IPS DF 6.9 (cell line): ENCODE measurements at places on chromosomes 2 and 18.
A peak's percentile ranks its signal among the peaks of the same experiment; 100 is the strongest.

DNA sequence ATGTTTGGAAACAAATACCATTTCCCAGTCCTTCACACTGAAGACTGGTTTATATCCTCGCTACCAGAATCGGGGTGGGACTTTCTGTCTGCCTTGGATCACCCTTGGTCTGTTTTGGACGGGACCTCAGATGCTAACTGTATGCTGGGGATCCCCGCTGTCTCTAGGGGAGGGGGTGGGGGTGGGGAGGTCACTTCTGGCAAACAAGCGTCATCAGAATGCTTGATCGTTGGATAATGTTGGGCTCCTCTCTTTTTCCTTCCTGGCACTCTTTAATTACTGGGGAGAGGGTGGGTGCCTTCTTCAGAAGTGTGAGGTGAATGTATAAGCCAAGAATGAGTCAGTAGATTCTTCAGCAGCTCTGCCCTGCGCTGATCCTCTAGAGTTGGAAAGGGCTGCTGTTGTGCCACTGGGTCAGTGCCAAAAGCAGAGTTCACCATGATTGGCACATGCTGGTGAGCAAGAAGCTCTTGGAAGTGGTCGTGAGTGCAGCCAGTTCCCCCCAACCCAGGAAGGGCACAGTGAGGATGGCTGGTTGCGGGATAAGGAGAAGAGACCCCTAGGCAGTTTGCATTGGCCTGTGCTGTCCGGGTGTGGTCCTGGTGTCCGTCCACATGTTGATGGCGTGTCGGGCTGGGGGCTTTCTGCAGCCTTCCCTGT is 32.2 kb downstream of the DGKD start:
- H3K4me1 ChIP-seq = peaks cover 2% of the 10 kb centered on the region
- H3K27me3 ChIP-seq = no peaks in the 10 kb centered on the region
- H3K4me3 ChIP-seq = no peak overlapping the region
- H3K27ac ChIP-seq = no peak overlapping the region
- no peaks in the 10 kb centered on the region for H3K36me3 ChIP-seq

GRCh38 chr2:177084607-177085006 is 128.0 kb upstream of the HNRNPA3 start:
- H3K4me3 ChIP-seq = no peak overlapping the region
- no peaks in the 10 kb centered on the region for H3K36me3 ChIP-seq
- H3K27me3 ChIP-seq = no peaks in the 10 kb centered on the region
- no peaks in the 10 kb centered on the region for H3K4me1 ChIP-seq
- H3K27ac ChIP-seq = no peak overlapping the region
- DNase-seq = no peak

DNA sequence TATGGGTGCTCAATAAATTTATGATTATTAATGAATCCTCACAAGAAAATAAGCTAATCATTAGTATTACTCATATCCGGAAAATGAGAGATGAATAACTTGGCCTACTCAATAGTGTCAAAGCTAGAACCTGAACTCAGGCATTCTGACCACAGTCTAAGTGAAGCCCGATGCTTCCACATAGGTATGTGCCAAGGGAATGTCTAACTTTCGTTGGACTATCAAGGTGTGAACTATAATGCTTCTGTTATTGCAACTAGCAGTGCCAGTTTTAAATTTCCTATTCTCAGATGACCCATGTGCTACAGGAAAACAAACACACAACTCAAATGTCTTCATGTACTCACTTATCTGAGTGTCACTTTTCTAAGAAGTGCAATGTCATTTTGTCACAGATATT is 1.8 kb downstream of the BARD1 start:
- H3K27ac ChIP-seq = no peak overlapping the region
- peaks cover 2% of the 10 kb centered on the region; the same call in 1 of the 2 replicates for H3K4me1 ChIP-seq
- H3K4me3 ChIP-seq = peak overlapping the region; percentile 29; the same call in 1 of the 2 replicates
- H3K27me3 ChIP-seq = no peaks in the 10 kb centered on the region
- H3K36me3 ChIP-seq = no peaks in the 10 kb centered on the region
- no peak for DNase-seq

- no peak overlapping the region for H3K4me3 ChIP-seq
- no peaks in the 10 kb centered on the region for H3K36me3 ChIP-seq
- no peak overlapping the region for H3K27ac ChIP-seq
- H3K27me3 ChIP-seq = no peaks in the 10 kb centered on the region
Observed at GRCh38 chr2:150389447-150389846, 98.0 kb downstream of the RND3 start.

DNA sequence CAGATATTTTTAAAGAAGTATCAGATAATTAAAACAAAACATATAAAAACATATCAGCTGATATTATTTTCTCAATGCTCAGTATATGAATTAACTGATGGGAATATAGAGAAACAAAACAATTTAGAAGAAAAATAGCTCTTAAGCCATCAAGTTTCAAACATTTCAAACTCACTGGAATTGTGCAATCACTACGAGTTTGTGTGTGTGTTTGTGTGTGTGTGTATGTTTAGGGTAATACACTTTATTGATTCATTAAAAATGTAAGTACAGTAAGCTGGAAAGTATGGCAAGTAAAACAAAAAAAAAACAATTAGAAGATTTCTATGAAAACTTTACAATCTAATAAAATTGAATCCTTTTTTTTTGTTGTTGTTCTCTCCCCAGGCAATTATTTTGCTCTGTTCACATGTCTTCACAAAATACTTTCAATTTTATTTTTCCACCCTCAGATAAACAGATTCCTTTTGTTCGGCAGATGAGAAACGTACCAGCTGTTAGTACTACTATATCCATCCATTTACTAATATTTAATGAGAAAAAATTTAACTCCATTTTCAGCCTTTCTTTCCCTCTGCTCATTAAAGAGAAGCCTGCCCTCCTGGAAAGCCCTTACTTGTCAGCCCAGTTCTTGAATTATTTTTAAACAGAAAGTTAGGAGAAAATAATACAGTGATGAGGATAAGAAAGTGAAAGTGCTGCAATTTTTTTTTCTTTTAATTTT is 87.6 kb downstream of the SLC8A1 start:
- no peaks in the 10 kb centered on the region for H3K4me1 ChIP-seq
- no peaks in the 10 kb centered on the region for H3K27me3 ChIP-seq
- no peak for DNase-seq
- no peak overlapping the region for H3K27ac ChIP-seq
- H3K36me3 ChIP-seq = no peaks in the 10 kb centered on the region

- H3K36me3 ChIP-seq = no peaks in the 10 kb centered on the region
- no peaks in the 10 kb centered on the region for H3K27me3 ChIP-seq
- DNase-seq = no peak
- no peak overlapping the region for H3K27ac ChIP-seq
Observed at GRCh38 chr2:43370705-43371104, 144.3 kb upstream of the ZFP36L2 start.

- no peak for DNase-seq
- H3K36me3 ChIP-seq = no peaks in the 10 kb centered on the region
- H3K4me3 ChIP-seq = no peak overlapping the region
- no peaks in the 10 kb centered on the region for H3K27me3 ChIP-seq
- H3K27ac ChIP-seq = no peak overlapping the region
Observed at GRCh38 chr2:46001290-46001689, 295.9 kb upstream of the EPAS1 start.
